ENCODE measurements at places on chromosomes 7 and 10.

- no peak for DNase-seq
Observed at GRCh38 chr7:157077021-157077420, 61.7 kb upstream of the UBE3C start.

DNA sequence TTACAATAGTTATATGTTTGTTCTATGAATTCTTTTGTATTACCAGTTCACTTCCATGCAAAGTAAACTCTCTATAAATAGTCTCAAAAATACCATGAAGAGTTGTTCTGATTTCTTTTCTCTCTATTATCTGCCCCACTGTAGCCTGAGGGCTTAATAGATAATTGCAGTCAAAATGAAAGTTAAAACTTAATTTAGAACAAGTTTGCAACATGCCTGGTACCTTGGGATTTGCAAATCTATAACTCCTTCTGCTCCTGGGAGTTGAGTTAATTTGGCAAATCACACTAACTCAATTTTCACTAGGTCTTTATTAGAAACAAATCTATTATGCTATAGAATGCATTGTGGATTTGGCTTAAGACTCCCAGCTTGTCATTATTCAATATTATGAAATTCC is 21.8 kb upstream of the NDUFA5 start:
- no peak for DNase-seq

GRCh38 chr7:1320616-1321240 is 88.1 kb downstream of the UNCX start:
- no peak for DNase-seq

GRCh38 chr10:6275022-6275997 is 72.6 kb downstream of the PFKFB3 start:
- no peak for DNase-seq

- no peak for DNase-seq
Observed at GRCh38 chr10:6068422-6068821, 6.3 kb upstream of the IL2RA start.

GRCh38 chr7:100588438-100588837 is 2.3 kb downstream of the FBXO24 start:
- DNase-seq: no peak

GRCh38 chr7:99004781-99005500 is 126.6 kb downstream of the TRRAP start:
- DNase-seq: no peak

DNA sequence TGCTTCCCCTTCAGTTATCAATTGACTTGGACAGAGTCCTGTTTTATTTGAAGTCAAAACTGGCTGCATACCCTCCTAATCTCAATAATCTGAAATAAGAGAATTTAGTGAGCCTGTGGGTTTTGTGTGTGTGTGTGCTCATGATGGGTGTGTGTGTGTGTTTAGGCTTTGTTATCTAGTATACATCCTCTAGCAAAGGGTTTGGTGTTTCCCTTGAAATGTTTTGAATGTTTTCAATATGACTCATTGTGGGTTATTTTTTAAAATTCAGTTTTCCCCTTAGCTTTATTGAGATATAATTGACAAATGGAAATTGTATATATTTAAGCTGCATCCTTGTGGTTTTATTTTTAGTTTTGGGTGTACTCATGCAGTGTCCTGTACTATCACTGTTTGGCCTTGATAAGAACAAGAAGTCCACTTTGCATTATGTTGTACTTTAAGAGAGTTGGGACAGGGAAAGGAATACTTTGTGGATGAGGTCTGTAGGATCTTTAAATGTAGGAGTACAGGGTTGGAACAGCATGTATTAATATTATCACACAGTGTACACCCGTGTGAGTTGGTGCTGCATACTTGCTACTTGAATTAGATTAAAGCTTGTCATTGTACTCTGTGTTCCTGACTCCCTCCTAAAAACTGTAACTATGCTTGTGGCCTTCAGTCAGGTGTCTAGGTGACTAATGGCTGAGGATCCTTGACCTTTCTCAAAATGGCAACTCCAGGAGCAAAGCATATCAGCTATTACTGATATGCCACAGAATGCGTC is 58.3 kb downstream of the VCL start:
- DNase-seq: no peak

- no peak for DNase-seq
Observed at GRCh38 chr10:44962870-44963738, 3.5 kb downstream of the RASSF4 start.

GRCh38 chr7:28106321-28106829 is 74.2 kb downstream of the JAZF1 start:
- DNase-seq: peak; percentile 14

DNA sequence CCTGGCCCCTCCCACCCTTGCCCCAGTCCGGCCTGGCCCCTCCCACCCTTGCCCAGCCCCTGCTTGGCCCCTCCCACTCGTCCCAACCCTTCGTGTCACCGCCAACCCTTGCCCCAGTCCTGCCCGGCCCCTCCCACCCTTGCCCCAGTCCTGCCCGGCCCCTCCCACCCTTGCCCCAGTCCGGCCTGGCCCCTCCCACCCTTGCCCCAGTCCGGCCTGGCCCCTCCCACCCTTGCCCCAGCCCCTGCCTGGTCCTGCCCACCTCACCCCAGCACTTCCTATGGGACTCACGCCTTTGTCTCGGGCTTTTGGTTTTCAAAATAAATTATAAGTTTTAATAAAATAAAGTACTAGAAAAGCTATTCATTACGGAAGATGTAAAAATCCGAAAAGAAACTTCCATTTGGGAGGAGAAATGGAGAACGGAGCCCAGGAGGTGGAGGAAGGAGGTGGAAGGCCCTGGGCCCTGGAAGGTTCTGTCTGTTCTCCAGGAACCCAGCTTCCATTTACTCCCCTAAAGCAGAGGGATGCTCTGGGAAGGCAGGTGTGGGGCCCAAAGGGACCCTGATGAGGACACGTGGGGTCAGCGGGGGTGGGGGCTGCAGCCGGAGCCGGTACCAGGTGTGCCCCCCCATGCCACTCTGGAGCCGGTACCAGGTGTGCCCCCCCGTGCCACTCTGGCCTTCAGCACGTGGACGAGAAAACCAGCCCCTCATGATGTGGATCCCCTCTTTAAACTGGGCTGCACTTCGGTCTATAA is 52.2 kb downstream of the PWWP2B start:
- no peak for DNase-seq

- no peak for DNase-seq
Observed at GRCh38 chr7:105600720-105601550, 19.6 kb upstream of the EFCAB10 start.

DNA sequence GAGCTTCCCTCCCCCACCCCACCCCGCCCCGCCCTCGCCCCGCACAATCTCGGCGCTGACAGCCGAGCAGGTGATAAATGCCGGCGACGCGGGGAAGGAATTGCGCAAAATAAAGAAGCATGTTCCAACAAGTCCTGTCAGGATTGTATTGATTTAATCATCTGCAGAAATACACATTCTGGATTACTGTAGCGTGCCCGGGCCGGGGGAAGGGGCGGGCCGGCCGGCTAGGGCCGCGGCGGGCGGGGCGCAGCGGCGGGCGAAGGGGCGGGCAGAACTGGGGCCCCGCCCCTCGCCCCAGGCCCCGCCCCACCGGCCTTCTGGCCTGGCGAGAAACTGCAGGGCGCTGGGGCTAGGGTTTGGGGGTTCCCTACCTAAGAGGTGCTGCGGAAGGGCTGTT is 88.9 kb upstream of the PAX2 start:
- DNase-seq: no peak

GRCh38 chr7:132326878-132327589 is 249.2 kb downstream of the PLXNA4 start:
- no peak for DNase-seq

DNA sequence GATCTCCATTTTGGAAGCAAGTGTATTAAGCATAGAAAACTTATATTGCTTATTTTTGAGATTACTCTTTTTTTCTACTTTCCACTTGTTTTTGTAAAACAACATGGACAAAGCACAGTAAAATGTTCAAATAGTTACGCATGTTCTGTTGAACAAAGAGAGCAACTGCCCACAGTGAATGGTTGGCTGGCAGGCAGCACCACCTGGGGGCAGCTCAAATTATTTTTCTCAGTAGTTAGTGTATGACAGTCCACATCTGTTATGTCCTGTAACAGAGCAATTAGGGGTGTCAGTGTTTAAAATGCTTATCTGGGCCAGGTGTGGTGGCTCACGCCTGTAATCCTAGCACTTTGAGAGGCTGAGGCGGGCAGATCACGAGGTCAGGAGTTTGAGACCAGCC is 46.1 kb upstream of the CACUL1 start:
- no peak for DNase-seq

DNA sequence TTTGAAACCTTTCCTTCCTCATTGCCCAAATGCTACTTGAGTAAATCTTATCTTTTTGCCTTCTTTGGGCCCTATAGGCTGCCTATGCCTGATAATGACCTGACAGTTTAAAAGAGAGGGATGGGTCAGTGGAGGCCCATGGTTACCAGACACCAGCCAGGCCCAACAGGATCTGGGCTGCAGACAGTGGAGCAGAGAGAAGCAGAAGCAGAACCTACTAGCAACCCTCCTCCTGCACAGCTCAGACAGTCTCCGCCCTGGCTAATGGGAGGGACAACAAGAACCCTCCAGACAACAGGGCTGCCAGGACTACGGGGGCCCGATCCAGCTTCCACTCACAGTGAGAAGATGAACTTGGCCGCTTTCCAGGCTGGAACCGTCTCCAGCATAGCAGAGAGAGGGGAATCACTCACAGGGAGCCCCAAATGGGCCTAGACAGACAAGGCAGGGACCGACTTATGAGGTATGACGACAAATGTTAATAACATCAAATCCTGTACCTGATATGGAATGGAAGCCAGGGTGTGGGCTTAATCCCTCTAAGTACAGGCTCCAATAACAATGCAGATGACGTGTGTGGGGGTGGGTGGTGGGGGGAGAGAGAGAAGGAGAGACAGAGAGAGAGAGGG is 31.7 kb upstream of the DGKI start:
- no peak for DNase-seq

- DNase-seq: no peak
Observed at GRCh38 chr10:68727146-68727545, 6.1 kb downstream of the CCAR1 start.

Measured in frontal cortex (tissue), 4 donors.